Progenitor cell of endocrine pancreas (in vitro differentiated cells): ENCODE measurements at places on chromosomes 4 and X.

DNA sequence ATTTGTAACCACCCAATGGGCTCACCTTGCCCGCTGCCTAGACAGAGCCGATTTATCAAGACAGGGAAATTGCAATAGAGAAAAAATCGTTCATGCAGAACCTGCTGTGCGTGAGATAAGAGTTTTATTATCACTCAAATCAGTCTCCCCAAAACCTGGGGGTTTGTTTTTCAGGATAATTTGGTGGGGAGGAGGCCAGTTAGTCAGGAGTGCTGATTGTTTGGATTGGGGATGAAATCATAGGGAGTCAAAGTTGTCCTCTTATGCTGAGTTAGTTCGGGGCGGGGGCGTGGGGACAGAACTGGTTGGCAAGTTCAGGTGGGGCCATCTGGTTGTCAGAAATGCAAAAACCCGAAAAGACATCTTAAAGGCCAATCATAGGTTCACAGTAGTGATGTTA is 203.0 kb downstream of the MAB21L2 start:
- no peak for DNase-seq

GRCh38 chr4:7419961-7420660 is 14.6 kb downstream of the PSAPL1 start:
- DNase-seq: no peak

DNA sequence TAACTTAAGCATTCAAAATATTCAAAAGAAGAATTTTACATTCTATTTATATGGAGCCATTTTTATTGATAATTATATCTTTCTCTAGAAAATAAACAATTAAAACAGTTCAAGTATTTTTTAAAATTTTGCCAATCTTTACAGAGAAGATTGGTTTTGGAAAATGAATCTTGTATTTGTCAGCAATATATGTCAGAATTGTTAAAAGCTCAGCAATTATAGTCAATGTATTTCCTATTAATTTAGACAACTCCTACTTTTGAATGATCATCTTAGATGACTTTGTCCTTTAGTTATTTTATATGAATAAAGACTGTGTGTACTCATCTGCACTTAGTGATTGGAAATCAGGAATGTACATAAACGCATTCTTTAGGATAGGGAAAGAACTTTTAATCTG is 223.9 kb upstream of the MAD2L1 start:
- no peak for DNase-seq

DNA sequence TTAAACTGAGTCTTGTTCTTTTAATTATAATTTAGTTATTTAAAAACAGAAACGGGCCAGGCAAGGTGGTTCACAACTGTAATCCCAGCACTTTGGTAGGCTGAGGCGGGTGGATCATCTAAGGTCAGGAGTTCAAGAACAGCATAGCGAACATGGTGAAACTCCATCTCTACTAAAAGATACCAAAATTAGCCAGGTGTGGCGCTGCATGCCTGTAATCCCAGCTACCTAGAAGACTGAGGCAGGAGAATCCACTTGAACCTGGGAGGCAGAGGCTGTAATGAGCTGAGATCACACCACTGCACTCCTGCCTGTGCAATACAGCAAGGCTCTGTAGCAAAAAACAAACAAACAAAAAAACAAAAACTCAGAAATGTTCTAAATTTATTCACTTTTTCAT is 852.9 kb downstream of the TECRL start:
- DNase-seq: no peak

GRCh38 chrX:13829983-13830382 is 13.1 kb upstream of the GPM6B start:
- DNase-seq: no peak

- no peak for DNase-seq
Observed at GRCh38 chr4:914531-914930, 17.6 kb downstream of the GAK start.

DNA sequence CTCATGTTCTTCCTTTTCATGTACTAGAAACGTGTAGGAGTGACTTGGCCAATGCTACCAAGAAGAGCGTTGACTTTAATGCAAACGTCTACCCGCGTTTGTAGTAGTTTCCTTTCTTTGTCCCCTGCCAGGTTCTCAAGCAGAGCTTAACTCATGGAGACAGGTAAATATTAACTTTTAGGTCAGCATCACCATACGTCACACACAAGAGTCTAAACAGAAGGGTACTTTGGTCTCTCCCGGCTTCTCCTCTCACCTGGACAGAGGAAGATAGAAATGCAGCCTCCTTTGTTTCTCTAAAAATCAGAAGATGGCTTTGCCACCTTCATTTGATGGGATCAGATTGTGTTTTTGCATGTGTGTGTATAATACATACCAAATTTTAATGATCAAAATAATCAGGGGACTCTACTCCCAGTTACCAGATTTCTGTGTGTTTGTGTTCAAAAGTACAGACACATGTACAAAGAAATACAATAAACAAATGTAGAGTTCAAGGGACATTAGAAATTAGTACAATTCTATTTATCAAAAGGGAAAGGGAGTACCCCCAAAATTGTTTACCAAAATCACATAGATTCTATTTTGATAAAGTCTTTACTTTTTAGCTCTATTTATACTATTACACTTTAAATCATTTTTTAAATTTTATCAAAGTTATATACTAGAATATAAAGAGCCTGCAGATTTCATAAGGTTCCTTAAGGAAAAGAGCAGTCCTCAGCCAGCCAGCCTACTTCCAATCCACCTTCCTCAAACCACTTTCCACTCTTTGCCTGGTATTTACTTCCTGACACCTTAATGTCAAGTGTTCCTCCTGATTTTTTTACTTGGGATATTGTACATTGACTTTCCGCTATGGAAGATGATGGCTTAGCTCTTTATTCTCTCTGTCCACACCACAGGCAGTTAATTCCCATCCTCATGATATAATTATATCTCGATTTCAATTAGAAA is 195.5 kb downstream of the RELL1 start:
- no peak for DNase-seq

DNA sequence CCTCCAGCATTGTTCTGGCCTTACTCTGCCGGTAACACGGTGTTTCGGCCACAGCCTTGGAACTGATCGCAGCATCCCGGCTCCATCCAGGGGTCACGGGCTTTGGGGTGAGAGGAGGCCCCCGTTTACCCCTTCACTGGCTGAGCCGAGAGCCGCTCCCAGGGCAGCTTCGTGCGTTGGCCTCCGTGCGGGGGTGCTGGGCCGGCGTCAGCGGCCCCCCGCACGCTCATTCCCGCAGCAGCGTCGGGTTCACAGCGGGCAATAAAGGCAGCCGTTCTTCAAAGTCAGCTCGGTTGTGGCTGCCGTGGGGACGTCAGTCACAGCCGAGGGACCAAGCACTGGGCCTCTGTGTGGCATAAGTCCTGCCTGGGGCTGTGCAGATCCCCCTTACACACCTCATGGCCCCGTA is 25.3 kb upstream of the PLCXD1 start:
- DNase-seq: no peak
